ENCODE measurements at places on chromosomes 7 and 10.
A peak's percentile ranks its signal among the peaks of the same experiment; 100 is the strongest.

DNA sequence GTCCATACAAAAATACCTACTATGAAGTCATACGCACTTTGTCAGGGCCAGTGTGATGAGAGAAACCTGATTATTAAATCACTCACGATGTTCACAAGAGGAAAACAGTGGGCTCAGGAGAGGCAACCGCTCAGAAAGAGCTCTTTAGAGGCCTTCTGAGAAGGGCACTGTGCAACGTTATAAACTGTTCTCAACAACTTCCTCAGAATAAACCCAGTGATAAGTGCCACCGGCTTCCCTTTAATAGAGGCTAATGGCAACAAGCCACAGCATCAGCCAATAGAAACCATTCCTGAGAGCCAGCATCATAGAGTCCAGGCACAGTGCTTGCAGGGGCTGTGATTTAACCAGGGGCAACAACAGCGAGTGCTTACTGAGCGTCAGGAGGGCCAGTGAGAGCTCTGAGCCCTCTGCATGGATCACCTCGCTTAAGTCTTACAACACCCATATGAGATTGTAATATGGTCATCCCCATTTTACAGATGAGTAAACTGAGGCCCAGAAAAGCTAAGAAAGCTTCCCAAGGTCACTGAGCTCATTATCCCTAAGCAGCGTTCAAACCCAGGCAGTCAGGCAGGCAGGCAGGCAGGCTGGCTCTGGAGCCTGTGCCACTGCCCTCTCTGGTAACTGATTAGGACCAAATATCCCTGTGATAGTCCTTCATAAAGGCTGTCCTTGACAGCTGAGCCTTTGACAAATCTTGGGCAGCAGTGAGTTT lies 30.9 kb upstream of the ATXN7L1 start:
- no peak overlapping the region for H3K27ac ChIP-seq
- H3K27me3 ChIP-seq: no peaks in the 10 kb centered on the region
- no peak for DNase-seq
- peaks cover 4% of the 10 kb centered on the region for H3K4me1 ChIP-seq

DNA sequence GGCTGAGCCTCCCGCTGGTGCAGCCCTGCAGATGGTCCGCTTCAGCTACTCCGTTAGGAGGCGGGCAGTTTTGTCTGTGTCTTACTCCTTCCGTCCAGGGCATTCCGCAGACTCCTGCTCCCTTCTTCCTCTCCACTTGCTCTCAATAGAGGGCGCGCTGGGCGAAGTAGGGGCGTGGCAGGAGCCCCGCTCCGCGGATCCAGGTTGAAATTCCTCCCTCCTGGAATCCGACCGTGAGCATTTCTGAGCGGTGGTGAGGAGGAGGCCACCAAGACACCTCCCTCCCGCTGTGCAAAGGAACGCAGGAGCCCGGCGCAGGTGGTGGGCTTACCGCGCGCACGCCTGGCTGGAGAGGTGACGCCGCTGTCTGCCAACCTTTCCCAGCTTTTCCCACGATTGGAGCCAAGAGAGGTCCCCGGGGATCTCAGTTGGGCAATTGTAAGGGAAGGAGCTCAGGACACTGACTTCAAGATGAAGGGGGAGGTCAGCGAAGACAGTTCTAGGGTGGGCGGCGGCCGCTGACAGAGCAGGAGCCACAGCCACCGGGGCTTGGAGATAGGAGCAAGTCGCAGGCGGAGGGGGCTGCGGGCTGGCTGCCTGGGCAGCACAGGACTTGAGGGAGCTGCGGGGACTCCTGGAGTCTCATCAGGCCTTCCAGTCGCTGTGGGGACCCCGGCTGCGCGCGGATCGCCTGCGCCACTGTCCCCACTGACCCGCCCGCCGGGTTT lies 1011.3 kb downstream of the XPNPEP1 start:
- H3K27me3 ChIP-seq: peaks cover 14% of the 10 kb centered on the region
- no peak overlapping the region for H3K4me3 ChIP-seq
- H3K27ac ChIP-seq: no peak overlapping the region
- H3K4me1 ChIP-seq: no peaks in the 10 kb centered on the region
- no peak for DNase-seq

DNA sequence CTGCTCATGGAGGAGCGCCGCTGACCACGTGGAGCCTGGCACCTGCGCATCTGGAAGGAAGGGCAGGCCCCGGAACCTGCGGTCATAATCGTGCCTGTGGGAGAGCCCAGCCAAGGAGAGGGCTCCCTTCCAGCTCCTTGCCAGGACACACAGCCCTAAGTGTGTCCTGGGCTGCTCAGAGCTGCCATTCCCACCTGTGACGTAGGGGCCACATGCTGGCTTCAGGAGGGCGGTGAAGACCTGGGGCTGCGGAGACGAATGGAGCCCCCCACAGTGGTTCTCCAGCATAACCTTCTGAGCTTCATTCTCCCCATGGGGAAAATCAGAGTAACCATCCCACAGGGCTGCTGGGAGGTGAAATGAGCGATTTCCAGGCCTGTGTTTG lies 127.6 kb upstream of the CHST15 start:
- H3K4me3 ChIP-seq: no peak overlapping the region
- no peaks in the 10 kb centered on the region for H3K36me3 ChIP-seq
- DNase-seq: no peak
- no peak overlapping the region for H3K27ac ChIP-seq
- H3K27me3 ChIP-seq: no peaks in the 10 kb centered on the region

- H3K4me1 ChIP-seq: peaks cover 23% of the 10 kb centered on the region
- no peak overlapping the region for H3K4me3 ChIP-seq
- no peak overlapping the region for H3K27ac ChIP-seq
- H3K27me3 ChIP-seq: peaks cover 2% of the 10 kb centered on the region
These were observed 106.9 kb downstream of the AOAH start for GRCh38 chr7:36617408-36617807.

DNA sequence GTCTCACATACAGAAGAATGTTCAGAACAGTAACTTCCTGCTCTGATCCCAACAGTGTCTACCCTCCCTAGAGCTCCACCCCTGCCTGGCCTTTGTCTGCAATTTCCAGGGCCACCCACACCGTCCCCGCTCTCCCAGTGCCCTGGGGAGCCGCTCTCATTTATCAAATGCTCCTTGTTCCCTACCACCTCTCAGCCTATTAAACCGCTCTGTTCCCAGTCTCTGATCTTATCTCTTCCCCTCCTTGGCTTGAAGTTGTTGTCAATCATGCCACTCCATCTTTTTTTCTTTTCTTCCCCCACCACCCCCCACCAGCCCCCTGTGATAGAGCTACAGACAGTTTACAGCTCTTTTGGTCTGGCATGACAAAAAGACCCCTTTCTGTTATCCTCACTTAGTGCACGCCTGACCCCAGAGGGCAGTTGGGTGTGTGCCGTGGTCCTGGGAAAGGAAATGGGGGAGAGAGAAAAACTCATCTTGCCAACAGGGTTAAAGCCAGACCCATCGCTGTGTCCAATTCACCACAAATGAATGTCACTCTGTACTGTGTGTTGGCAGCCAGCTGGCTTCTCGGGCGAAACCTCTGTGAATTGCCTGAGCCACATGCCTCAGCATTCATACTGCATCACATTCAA lies 28.8 kb upstream of the HECTD2 start:
- DNase-seq: no peak
- peaks cover 22% of the 10 kb centered on the region for H3K27me3 ChIP-seq
- H3K4me3 ChIP-seq: no peak overlapping the region
- peaks cover 2% of the 10 kb centered on the region for H3K36me3 ChIP-seq
- peak overlapping the region; percentile 1 for H3K27ac ChIP-seq
- peaks cover 20% of the 10 kb centered on the region for H3K4me1 ChIP-seq

GRCh38 chr7:91326516-91327199 lies 62.4 kb downstream of the FZD1 start:
- H3K4me1 ChIP-seq: no peaks in the 10 kb centered on the region
- peaks cover 8% of the 10 kb centered on the region for H3K27me3 ChIP-seq
- H3K36me3 ChIP-seq: no peaks in the 10 kb centered on the region
- no peak overlapping the region for H3K4me3 ChIP-seq
- DNase-seq: no peak

DNA sequence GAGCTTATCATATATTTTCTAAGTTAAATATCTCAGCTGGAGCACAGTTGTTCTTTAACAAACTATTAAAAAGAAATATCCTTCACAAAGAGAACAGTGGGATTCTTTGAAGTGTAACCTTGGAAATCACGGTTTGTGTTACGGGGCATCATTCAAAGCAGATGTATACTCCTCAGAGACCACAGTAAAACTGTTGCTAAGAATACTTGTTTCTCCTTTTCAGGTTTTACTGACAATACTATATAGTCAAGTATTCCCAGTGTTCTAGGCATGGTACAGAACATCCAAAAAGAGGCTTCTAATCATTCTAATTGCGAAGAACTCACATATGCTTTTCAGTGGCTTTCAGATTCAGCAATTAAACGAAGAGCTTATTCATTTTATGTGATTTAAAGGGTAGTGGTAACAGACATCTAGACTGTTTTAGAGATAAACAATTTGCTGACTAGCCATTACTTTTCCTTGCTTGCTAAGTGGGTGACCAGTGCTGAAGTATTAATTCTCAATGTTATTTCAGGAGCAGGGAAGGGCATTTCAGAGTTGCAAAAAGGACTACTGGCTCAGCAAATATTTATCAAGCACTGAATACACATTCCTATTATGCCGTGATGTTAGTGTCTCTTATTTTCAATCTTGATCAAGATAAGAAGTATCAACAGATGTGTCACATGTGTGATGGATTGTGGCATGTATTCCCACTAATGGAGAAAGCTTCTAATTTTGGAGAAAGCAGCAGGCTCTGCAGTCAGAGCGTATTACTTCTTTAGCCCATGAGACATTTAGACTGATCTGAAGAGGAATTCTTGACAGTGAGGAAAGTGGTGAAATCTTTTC lies 236.8 kb downstream of the RNLS start:
- peaks cover 7% of the 10 kb centered on the region for H3K4me1 ChIP-seq
- no peaks in the 10 kb centered on the region for H3K27me3 ChIP-seq
- no peak for DNase-seq
- H3K36me3 ChIP-seq: no peaks in the 10 kb centered on the region
- no peak overlapping the region for H3K4me3 ChIP-seq

GRCh38 chr10:130491011-130491692 lies 355.0 kb downstream of the GLRX3 start:
- no peaks in the 10 kb centered on the region for H3K36me3 ChIP-seq
- no peak overlapping the region for H3K4me3 ChIP-seq
- no peaks in the 10 kb centered on the region for H3K4me1 ChIP-seq
- H3K27ac ChIP-seq: no peak overlapping the region
- no peaks in the 10 kb centered on the region for H3K27me3 ChIP-seq

DNA sequence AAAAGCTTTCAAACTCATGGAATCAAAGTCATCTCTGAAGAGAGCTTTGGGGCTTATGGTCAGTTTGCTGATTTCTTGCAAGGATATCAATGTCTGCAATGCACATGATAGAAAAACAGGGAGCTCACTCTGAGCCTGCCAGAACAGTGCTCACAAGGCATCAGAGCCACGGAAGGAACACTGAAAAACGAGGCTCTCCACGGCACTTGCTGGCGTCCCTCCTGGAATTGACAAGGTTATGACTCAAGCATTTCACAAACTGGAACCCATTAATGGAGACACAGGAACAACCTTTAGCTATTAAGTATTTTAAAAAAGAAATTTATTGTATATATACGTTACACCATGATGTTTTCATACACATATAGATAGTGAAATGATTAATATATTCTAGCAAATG lies 266.3 kb downstream of the KCND2 start:
- H3K27ac ChIP-seq: no peak overlapping the region
- H3K27me3 ChIP-seq: no peaks in the 10 kb centered on the region
- DNase-seq: no peak
- H3K36me3 ChIP-seq: no peaks in the 10 kb centered on the region
- no peak overlapping the region for H3K4me3 ChIP-seq

GRCh38 chr7:158555034-158555520 lies 32.5 kb downstream of the PTPRN2 start:
- H3K27me3 ChIP-seq: peaks cover 2% of the 10 kb centered on the region
- H3K27ac ChIP-seq: no peak overlapping the region
- no peak for DNase-seq
- H3K36me3 ChIP-seq: no peaks in the 10 kb centered on the region
- H3K4me3 ChIP-seq: no peak overlapping the region
- no peaks in the 10 kb centered on the region for H3K4me1 ChIP-seq

GRCh38 chr10:24518981-24519597 lies 204.6 kb downstream of the ARHGAP21 start:
- peak; percentile 62 for DNase-seq
- H3K27ac ChIP-seq: no peak overlapping the region
- H3K4me3 ChIP-seq: no peak overlapping the region
- H3K4me1 ChIP-seq: peaks cover 14% of the 10 kb centered on the region
- no peaks in the 10 kb centered on the region for H3K36me3 ChIP-seq
- peaks cover 7% of the 10 kb centered on the region for H3K27me3 ChIP-seq

DNA sequence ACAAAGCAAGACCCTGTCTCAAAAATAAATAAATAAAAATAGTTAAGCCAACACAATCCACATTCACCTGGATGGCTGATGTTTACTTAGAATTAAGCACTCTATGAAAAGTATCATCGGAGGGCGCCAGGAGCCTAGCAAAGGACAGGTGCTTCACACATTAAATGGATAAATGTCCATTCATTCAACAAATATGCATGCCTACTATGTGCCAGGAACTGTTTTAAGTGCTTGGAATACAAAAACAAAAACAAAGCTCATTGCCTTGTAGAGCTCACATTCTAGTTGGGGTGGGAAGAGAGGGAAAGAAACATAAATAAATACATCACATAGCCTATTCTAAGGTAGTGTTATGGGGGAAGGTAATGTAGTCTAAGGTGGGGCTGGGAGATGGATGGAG lies 4.1 kb downstream of the BAIAP2L1 start:
- H3K27me3 ChIP-seq: peaks cover 16% of the 10 kb centered on the region
- DNase-seq: no peak
- H3K36me3 ChIP-seq: no peaks in the 10 kb centered on the region
- H3K4me1 ChIP-seq: peaks cover 8% of the 10 kb centered on the region
- no peak overlapping the region for H3K27ac ChIP-seq

GRCh38 chr10:77626266-77626935 lies 11.2 kb downstream of the KCNMA1 start:
- peaks cover 2% of the 10 kb centered on the region for H3K27me3 ChIP-seq
- no peaks in the 10 kb centered on the region for H3K36me3 ChIP-seq
- peaks cover 3% of the 10 kb centered on the region for H3K4me1 ChIP-seq
- H3K27ac ChIP-seq: no peak overlapping the region

- H3K27ac ChIP-seq: no peak overlapping the region
- H3K27me3 ChIP-seq: peaks cover 7% of the 10 kb centered on the region
- H3K36me3 ChIP-seq: no peaks in the 10 kb centered on the region
These were observed 889.3 kb upstream of the CELF2 start for GRCh38 chr10:10128387-10128786.

DNA sequence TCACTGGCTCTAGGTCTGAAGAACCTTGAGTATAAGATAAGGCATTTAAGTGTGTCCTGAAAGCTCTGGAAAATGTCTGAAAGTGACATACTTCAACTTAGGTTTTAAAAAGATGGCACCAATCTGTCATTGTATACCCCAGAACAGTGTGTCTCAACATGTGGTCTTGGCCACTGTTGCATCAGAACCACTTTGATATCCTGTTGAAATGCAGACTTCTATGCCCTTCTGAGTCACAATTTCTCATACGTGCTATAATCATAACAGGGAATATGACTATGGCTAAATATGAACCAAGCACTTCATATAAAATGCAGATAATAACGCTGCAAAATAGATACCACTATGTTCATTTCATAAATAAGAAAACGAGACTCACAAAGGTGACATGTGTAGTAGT lies 38.0 kb upstream of the GPAM start:
- H3K36me3 ChIP-seq: no peaks in the 10 kb centered on the region
- H3K27me3 ChIP-seq: peaks cover 11% of the 10 kb centered on the region
- H3K4me3 ChIP-seq: no peak overlapping the region
- H3K27ac ChIP-seq: no peak overlapping the region
- H3K4me1 ChIP-seq: no peaks in the 10 kb centered on the region
- no peak for DNase-seq
